ENCODE measurements at places on chromosomes 1 and 21.
A peak's percentile ranks its signal among the peaks of the same experiment; 100 is the strongest.

DNA sequence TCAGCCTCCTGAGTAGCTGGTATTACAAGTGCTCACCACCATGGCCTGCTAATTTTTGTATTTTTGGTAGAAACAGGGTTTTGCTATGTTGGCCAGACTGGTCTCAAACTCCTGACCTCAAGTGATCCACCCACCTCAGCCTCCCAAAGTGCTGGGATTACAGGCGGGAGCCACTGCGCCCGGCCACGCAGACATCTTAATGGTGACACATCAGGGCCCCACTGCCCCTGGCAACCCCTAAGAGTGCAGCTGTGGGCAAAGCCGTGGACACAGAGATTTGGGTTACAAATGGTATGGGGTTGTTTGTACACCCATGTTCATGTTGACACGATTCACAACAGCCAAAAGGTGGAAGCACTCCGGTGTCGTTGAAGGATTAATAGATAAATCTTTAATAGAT is 29.8 kb downstream of the IFNGR2 start:
- DNase-seq: no peak

- no peak for DNase-seq
Measured at GRCh38 chr1:4396551-4396950, 257.9 kb upstream of the AJAP1 start.

DNA sequence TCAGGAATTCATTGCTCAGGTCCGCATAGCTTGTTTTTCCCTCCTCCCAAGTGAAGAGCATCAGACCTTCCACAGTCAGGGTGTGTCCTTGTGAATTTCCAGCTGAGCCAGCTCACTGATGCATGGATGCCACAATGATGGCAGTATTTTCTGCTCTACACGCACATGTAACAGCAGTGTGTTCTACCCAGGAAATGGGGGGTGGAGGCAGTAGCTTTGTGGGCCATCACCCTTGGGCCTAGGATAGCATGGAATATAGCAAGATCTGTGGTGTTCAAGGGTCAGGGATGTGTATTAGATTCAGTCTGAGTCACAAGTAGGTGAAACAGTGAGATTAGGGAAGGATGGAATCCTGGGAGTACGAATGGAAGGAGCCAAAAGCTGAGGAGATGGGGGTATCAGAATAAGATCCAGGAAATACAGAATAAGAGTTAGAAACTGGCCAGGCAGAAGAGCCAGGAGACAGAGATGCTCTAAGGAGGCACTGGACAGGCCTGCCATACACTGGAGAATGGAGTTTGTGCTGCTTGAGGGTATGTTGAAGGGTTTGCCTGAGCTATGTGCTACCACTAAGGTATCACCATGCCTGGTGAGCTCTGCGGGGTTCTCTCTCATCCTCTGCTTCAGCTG is 90.6 kb upstream of the CNIH3 start:
- DNase-seq: no peak

DNA sequence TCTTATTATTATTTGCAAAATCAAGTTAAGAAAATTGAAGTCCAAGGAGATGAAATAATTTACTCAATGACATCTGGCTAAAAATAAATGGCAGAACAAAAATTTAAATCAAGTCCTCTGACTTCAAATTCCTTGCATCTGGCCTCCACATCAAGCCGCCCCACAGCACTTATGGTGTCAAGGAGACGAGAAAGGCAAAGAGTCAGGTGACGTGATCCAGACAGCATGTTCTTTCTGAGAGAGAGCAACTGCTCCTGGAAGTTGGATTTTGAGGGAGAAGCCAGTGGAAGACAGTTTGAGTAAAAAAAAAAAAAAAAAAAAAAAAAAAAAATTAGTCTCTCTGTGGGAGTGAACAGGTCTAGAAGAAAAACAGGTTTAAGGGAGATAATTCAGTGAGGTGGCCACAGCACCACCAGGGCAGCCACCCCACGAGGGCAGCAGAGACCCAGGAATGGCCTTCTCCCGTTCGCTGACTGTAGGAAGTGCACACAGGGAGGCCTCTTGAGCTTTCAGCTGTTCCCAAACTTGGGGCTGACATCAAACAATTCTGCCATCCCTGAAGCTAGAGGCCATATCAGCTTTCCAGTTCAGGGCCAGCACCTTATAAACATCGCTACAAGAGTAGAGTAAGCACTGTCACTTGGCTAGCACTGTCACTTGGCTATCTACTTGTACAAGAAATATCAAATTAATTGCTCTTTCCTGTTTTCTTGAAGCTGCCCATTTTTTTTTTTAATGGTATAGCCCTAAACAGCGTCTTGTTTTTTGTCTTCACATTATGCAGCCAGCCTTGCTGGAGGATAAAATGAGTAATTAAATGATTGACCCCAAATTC is 7.8 kb downstream of the C1orf162 start:
- peak; percentile 87 for DNase-seq

- DNase-seq: no peak
Measured at GRCh38 chr1:12553963-12554362, 64.0 kb downstream of the DHRS3 start.

DNA sequence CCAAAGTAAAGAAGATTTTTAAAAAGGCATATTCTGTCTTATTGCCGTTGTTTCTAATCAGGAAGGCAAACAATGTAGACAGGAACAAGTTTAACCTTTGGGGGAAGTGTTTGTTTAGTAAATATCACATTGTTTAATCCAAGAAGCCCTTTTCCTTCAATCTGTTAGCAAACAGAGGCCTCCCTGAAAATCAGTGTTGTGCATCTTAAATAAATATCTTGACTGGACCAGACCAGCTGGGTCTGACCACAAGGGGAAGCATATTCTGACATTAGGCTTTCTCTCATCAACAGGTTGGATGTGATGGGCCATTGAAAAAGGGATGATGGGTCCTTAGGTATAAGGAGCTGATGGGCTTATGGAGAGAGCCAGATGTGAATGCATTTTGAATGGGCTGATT is 81.8 kb upstream of the SGIP1 start:
- no peak for DNase-seq

GRCh38 chr1:12309783-12310742 is 80.2 kb downstream of the VPS13D start:
- DNase-seq: no peak

DNA sequence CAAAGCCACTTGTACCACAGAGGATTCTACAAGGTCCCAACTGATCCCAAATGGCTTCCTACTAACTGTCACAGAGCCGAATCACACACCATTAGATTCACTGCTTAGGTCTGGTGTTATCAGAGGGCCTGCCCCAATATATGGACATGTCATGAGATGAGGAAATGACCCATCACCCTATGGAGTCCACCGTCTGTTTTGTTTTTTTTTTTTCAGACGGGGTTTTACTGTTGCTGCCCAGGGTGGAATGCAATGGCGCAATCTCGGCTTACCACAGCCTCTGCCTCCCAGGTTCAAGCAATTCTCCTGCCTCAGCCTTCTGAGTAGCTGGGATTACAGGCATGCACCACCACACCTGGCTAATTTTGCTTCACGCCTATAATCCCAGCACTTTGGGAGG is 83.8 kb upstream of the ETS2 start:
- DNase-seq: peak; percentile 55

DNA sequence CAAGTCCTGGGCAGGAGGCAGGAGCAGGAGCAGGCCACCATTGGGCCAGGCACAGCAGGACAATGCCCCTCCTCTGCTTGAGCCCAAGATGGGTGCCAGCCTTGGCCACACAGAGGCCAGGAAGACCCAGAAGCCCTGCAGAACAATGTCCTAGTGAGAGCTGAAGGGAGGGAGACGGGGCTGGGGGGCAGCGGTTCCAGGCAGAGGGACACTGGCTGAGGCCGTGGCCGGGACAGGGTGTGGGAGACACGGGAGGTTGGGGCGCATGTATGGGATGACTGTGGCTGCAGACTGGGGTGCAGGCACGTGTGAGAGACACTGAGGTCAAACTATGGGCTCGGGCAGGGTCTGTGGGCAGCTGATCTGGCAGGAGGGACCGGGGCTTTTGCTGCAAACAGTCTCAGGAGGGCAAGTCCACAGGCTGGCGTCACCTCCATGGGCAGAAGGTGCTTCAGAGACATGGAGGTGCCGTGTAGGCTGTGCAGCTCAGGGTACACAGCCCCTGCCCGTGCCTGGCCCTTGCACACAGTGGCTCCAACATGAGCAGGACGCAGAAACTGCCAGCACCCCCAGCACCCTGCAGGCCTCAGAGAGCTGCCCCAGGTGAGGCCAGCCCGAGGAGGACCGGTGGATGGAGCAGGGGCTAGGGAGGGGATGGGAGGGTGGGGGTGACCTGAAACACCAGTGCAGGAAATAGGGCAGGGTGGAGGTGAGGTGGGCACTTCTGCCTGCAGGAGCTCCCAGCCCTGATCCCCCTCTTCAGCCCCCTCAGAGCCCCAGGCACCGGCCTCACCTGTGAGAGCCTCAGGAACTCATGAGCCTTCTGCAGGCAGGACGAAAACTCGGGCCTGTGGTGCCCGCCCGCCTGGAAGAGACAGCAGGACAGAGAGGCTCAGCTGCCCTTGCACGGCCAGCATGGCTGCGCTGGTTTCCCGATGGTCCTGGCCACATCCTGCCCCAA is 19.5 kb downstream of the LSS start:
- no peak for DNase-seq

DNA sequence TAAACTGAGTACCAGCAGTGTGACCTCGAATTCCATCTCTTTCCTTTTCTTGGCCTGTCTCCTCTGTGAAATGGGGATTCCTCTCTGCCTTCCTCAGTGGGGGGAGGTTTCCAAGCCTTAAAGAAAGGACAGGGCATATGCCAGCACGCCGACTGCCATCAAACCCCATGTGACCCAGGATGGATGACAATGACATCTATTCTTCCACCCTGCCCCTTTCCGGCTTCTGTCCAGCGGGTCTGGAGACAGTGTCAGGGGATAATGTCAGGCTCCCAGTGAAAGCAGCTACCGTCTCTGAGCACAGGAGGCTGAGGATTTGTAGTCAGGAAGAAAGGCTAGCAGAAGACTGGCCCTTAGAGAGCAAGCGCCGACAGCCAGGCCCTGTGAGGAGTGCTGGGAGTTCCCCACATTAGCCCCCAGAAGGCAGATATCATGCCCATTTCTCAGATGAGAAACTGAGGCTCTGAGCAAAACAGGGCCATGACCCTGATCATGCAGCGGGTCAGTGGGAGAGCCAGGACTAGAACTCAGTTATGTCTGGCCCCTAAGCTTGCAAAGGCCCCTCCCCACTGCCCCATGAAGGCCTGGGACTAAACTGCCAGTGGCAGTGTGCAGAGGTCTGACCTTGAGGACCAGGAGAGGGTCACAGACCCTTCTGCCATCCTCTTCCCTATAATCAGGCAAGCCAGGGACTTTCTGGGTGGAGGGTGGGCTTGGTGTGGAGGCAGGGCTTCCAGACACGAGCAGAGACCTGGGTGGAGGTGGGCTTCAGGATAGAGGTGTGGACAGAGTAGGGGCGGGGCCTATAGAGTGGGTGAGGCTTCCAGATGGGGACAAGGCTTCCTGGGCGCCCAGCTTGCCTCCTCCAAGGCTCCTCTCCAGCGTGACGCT is 30.1 kb downstream of the CDCA8 start:
- no peak for DNase-seq

GRCh38 chr1:156073740-156074139 is 8.5 kb downstream of the MEX3A start:
- DNase-seq: no peak

DNA sequence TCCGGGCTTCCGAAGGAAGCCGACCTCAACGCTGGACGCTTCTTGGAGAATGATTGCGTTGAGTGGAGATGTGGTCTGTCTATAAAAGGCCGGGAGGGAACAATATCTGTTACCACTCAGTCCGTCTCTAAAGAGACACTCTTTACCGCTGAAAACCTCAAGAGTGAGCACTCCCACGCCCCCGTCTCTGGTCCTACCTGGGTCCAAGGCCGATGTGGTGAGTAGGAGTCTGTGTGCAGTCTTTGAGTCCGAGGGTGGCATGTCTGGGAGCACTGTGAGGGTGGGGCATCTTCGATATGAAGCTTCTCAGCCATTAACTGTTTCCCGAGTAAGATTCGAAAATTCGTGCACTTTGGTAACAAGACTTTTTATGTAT is 576 bp downstream of the ZFP69 start:
- peak; percentile 9 for DNase-seq

DNA sequence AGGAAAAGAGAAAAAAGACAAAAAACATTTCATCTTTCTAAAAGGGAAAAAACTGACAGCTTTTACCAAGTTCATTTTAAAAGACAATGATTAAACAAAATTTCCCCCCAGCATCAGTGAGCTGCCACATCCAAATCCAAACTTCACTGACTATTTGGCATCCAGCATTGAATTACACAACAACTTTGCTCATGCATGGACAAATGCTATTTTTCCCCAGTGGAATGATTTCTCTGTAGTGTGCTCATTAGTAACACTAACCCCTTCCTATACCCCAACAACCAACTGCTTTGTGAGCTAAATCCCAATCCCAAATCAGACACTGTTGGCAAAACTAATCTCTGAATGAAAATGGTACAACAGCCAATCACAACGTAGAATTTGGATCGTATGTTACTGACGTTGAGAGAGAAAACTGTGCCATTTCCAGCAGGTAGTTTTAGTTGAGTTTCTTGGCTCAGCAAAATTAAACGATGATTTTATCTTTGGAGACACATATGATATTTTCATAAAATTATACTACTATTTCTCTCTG is 37.9 kb downstream of the PIK3R3 start:
- DNase-seq: no peak

GRCh38 chr1:210369425-210369824 is 40.7 kb downstream of the HHAT start:
- DNase-seq: no peak

DNA sequence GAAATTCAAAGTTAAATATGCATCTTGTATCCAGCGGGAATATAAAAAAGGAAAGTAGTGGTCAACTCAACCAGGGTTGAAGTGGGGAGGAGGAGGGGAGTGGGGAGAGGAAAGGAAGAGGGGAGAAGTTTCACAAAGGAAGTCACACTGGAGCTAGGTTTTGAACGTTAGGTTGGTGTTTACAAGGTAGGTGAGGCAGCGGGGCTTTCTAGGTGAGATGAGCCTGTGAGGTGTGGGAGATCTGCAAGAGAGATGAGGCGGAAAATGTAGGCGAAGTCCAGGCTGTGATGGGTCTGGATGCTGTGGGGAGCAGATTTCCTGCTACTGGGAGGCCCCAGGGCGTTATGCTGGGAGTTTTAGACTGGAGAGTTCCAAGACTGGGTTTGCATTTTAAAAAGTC is 36.1 kb upstream of the IL20 start:
- DNase-seq: no peak

DNA sequence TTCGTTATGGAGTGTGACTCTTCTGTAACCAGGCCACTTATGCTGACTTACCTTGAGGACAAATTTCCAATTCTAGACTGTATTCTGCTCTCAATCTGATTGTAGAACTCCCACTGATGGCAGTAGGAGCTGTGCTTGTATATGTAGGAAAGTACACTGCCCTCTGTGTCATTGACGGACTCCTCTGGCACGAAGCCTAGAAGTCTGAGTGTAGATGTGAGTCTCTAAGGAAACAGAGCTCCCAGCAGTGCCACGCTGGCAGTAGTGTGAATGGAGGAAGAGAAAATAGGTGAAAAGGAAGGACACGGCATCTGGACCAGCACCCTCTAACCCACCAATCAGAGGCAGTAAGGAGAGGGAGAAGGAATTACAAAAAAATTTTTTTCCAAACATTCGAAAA is 130.4 kb upstream of the ADGRL2 start:
- DNase-seq: no peak

- no peak for DNase-seq
Measured at GRCh38 chr1:161483361-161483760, 21.9 kb upstream of the FCGR2A start.
